Suppressor macrophage (primary cell): ENCODE measurements at places on chromosomes 11 and 22.

DNA sequence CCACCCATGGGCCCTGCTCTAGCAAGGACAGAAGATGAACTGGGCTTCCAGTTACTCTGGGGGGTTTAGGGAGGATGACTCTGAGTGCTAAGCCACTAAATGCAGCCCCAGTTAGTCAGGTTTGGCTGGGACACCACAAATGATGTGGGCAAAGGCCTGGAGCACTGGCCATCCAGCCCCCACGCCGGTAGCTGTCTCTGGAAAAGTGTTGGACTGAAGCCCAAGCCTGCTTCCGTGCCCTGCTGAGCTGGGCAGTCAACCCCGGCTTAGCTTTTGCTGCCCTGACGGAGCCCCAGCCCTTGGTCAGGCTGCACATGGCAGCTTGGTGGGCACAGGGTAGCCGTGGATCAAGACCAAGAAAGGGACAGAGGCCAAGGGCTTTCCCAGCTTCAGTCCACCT is 5.7 kb upstream of the GSTP1 start:
- no peak for DNase-seq

DNA sequence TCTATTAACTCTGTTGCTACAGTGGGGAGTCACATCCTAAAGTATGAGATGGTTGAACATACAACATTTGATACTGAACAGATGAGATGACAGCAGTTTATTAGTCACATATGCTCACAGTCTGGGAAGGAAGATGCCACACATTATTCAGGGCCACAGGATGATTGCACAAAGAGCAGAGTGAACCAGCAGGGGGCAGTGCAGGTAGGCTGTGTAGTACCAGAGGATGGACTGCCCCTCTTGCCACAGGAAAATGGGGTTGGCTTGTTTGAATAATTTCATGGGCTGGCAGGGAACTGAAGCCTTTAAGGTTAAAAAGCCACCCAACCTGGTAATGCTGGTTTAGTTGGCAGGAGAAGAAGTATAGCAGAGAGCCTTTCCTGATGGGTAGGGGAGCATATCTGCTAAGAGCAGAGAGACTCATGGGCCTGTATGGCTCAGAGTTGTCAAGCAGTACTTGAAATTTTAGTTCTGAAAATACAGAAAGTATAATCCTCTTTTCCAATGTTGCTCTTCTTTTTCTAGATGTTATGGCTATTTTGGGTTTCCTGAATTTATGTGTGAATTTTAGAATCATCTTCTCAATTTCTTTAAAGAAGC is 180.4 kb upstream of the B3GAT1 start:
- DNase-seq, result peak; percentile 56

- DNase-seq, result no peak
Measured at GRCh38 chr22:29757096-29757495, 9.7 kb downstream of the ZMAT5 start.

- DNase-seq, result no peak
Measured at GRCh38 chr11:116180806-116181600, 591.8 kb downstream of the BUD13 start.
